ENCODE measurements at places on chromosomes 3 and 15. TPM values are rescaled to one million over a fixed set of nuclear protein-coding genes. Genes with fewer than 3 reads are reported as not detected.

- no peak for DNase-seq
These were observed 57.1 kb upstream of the CMTM8 start for GRCh38 chr3:32181365-32181764.

GRCh38 chr15:82972990-82973389 lies 13.0 kb upstream of the RAMAC start:
- DNase-seq, result no peak

- peak; percentile 51 for DNase-seq
These were observed 55.5 kb upstream of the PLXNA1 start for GRCh38 chr3:126927401-126927750.

DNA sequence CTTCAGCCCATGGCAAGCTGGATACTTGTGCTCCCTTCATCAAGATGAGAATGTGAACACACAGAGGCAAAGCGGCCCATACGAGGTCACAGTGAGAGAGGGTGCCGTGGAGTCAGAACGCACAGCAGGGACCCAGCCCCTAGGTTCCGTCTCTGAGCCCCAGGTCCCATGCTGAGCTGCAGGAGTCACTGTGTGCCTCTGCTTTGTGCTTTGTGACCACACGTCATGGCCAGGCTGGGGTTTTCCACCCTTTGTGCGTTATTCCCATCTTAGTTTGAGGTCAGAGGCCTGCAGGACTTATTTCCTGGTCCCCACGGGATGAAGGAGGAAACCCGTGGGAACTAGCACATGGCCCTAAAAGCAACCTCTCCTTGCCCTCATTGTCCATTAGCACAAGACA lies 140.3 kb downstream of the TJP1 start:
- no peak for DNase-seq

DNA sequence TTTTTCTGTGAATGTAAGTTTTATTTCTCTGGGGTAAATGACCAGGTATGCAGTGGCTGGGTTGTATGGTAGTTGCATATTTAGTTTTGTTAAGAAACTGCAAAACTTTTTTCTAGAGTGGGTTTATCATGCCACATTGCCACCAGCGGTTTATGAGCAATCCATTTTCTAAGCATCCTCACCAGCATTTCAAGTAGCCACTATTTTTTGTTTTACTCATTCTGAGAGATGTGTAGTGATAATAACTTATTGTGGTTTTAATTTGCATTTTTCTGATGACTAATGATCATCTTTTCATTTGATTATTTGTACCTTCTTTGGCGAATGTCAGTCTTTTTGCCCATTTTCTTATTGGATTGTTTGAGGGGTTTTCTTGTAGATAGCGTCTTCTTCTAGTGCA lies 56.2 kb downstream of the SPRED1 start:
- no peak for DNase-seq

- no peak for DNase-seq
These were observed 109.6 kb downstream of the FHIT start for GRCh38 chr3:61141697-61142096.

GRCh38 chr3:171125010-171125409 lies 98.5 kb upstream of the SLC2A2 start:
- DNase-seq, result no peak

DNA sequence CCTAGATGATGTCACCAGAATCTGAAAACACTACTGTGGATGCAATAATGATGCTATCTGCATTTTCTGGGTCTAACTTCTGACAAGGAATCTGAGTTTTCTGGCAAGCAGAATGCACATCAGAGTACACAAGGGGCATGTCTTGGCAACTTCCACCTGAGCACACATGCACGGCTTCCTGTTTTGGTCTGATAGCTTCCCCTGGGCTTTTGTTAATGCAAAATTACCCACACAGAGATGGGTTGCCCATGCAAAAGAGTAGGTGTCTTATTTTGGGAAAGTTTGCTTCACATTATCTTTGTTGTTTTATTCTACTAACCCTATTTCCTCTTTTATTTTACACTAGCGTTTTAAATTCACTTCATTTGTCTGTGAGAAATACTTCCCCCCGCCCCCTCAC lies 74.2 kb upstream of the SATB1 start:
- no peak for DNase-seq

- peak; percentile 88 for DNase-seq
These were observed 790 bp downstream of the DUT start for GRCh38 chr15:48331796-48332641.

GRCh38 chr3:113594066-113594465 lies 61.7 kb downstream of the SIDT1 start:
- DNase-seq, result no peak

GRCh38 chr3:113698213-113698742 lies 1.8 kb upstream of the USF3 start:
- DNase-seq, result no peak

DNA sequence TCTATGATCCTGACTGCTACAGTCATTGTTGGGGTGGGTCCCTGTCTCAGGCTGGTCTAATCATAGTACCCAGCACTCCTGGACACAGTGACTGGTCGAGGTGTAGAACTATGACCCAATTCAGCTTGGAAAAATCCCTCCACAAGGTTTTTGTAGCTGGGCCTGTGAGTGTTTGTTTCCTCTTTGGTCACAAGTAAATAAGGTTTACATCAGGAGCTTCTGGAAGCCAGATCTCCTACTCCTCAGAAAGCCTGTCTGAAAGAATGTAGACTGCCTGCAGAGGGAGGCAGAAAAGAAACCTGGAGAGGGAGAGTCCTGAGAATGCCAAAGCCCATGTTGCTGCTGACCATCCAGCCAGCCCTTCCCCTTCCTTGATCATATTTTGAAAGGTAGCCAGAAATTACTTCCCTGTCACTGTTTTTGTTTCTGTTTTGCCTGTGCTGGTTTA lies 123.2 kb downstream of the RAP2B start:
- DNase-seq, result no peak

DNA sequence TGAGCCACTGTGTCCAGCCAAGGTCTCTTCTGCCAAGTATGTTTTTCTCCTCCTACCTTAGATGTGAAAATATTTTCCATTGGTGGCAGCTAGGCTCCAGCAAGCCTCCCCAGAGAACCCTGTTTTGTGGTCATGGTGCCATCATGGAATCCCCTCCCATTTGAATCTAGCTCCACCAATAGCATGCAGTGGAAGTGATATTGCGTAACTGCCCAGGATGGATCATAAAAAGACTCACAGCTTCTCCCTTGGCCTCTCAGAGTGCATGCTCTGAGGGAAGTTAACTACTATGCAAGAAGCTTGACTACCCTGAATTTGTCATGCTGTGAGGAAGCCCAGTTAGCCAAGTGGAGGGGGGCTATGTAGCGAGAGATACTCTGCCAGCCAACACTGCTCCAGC lies 27.5 kb downstream of the CRYGS start:
- DNase-seq, result no peak

DNA sequence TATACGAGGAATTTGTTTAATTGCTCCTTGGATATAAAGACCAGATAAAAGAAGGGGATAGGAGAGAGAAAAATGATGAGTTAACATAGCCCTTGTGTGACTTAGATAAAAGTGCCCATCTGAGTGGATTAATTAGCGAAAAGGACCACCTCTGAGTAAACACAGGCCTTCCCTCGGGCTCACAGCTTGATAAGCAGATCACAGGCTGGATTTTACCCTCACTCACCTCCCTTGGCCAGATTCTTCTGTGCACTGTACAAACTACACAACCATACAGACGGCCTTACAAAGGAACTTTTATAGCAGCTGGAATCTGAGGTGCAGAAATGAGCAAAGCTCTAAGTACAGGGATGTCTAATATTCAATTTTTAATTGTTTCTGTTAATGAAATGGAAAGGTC lies 112.4 kb upstream of the STT3B start:
- DNase-seq, result no peak

DNA sequence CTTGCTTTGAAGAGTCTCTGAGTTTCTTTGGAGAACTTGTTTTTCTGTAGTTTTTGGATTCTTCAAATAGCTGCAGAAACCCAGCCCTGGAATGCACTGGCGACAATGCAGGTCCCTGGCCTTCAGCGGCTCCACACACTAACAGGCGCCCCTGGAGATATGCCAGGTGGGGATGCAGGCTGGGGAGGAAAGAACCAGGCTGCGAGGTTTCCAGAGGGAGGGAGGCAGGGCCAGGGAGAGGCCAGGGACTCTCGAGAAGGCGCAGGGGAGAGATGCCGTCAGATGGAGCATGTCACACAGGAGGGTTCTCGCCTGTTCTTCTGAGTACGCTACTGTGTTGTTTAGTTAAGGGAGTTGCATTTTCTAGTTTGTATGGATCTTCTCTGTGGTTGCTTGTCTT lies 283.1 kb downstream of the GABRG3 start:
- DNase-seq, result no peak

GRCh38 chr3:88010810-88011209 lies 48.0 kb downstream of the CGGBP1 start:
- DNase-seq, result no peak

GRCh38 chr3:71022551-71023335 lies 560.8 kb downstream of the FOXP1 start:
- no peak for DNase-seq

- DNase-seq, result no peak
These were observed 64.4 kb downstream of the GAP43 start for GRCh38 chr3:115687721-115688120.

DNA sequence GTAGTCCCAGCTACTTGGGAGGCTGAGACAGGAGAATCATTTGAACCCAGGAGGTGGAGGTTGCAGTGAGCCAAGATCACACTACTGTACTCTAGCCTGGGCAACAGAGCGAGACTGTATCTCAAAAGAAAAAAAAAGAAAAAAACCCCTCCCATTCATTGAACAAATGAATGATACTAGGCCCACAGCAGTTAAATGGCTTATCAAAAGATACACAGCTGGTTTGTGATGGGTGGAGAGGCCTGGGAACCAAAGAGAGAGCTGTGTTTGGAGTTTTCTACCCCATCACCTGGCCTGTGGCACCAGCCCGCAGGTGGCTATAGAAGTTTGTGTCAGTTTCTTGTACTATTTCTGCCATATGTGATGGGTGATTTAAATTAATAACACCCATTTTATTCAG lies 43.1 kb upstream of the LCTL start:
- peak; percentile 44 for DNase-seq

DNA sequence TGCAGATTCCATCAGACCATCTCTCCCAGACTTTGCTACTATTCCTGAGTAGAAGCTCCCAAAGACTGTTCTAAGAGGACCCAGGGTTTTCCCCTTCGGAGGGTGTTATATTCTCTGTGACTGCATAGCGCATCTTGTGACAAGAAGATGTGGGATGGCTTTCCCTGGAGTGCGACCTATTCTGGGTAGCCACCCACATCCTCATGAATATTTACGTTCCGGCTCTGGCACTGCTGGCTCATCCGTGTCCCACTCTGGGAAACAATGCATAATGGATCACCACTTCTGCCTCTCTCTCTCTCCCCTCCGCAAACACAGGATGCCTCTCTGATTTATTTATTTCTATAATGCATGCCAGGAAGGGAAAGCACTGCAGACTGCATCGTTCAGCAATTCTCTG lies 166.1 kb downstream of the PYDC2 start:
- DNase-seq, result no peak

GRCh38 chr3:57004229-57004628 lies 56.2 kb upstream of the SPATA12 start:
- DNase-seq, result no peak

DNA sequence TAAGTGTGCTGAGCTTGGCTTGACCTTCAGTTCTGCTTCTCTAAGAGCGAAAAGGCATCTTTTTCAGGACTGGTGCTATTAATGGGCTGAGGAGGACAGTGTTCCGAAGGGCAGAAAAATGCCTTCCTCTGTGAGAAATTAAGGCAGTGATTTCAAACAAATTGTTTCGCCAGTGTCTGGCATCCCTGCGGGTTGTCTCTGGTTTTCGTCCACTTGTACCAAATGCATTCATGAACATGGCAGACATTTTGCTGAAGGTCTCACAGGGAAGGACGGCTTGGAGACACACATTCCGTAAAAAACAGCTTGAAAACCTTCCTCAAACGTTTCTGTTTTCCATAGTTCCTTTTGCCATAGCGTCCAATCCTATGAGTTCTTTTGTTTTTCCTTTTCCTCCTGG lies 57.1 kb downstream of the CEMIP start:
- DNase-seq, result no peak

DNA sequence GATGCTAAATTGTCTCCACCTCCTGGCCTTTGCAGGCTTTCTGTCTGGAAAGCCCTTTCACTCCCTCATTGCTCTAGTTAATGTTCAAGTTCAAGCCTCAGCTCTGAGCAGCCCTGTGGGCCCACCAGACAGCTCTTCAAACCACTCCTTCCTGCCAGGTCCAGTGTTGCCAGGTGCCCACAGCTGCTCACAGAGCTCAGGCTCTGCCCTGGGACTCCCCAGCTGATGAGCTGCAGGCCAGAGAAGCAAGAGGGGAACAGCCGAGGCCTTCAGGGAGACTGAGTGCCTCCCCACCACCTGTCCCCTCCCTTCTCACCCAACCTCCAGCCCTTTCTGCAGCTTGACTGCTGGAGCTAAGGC lies 1.3 kb upstream of the ZBTB47 start:
- no peak for DNase-seq

GRCh38 chr3:196268284-196269163 lies 19.0 kb downstream of the PCYT1A start:
- no peak for DNase-seq

Gene CIB2
- total RNA-seq, result 5.1 TPM

Gene CHRNA3
- not detected for total RNA-seq

Gene TMEM108
- total RNA-seq, result 2.8 TPM

Gene MASP1
- total RNA-seq, result 13.9 TPM

Gene MKRN2OS
- total RNA-seq, result not detected

Gene EPHB1
- 3.7 TPM for total RNA-seq

Gene FGD5
- total RNA-seq, result 34.7 TPM

Gene ATP2B2
- total RNA-seq, result 0.29 TPM

Data from posterior vena cava (tissue), 2 donors.